ENCODE measurements at places on chromosomes 5 and 9.

DNA sequence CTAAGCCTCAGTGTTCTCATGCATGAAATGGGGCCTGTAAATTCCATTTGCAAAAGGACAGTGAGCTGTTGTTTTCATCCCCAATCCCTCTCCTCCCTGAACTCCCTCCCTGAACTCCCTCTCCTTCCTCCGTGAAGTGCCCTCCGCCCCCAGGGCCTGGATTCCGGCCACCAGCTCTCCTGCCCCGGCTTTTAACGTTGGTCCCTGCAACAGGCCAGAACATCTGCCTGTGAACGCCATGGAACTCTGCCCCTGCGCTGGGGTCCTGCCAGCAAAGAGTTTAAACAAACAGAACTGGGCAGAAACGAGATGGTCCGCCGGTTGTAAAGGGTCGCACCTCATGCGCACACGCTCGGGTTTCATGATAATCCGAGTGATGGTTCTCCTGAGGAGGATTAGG lies 62.4 kb downstream of the SMIM23 start:
- DNase-seq: no peak

- no peak for DNase-seq
Observed at GRCh38 chr5:137486707-137487106, 12.4 kb downstream of the SPOCK1 start.

GRCh38 chr5:169051351-169051750 lies 249.6 kb downstream of the SLIT3 start:
- DNase-seq: no peak

GRCh38 chr5:82620957-82621600 lies 342.9 kb upstream of the RPS23 start:
- no peak for DNase-seq

DNA sequence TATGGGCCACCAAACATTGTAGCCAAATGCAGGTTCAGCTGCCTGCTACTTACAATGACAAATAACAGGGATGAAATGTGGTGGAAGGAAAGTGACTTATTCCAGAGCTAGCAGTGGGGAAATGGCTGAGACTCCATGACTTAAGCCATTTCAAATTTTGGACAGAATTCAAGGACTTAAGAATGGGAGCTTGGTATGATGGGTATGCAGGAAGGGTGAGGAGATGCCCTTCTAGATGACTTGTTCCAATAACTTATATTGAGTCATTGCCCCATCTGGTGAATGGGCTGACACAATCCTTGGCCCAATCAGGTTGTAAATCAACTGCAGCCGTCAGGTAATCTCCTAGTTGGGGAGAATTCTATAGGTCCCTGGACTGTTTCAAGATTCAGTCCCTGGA lies 230.7 kb upstream of the SGCD start:
- DNase-seq: no peak

- no peak for DNase-seq
Observed at GRCh38 chr5:61784341-61784740, 452.3 kb downstream of the ZSWIM6 start.

- no peak for DNase-seq
Observed at GRCh38 chr5:123091298-123092222, 2.5 kb downstream of the PRDM6 start.

DNA sequence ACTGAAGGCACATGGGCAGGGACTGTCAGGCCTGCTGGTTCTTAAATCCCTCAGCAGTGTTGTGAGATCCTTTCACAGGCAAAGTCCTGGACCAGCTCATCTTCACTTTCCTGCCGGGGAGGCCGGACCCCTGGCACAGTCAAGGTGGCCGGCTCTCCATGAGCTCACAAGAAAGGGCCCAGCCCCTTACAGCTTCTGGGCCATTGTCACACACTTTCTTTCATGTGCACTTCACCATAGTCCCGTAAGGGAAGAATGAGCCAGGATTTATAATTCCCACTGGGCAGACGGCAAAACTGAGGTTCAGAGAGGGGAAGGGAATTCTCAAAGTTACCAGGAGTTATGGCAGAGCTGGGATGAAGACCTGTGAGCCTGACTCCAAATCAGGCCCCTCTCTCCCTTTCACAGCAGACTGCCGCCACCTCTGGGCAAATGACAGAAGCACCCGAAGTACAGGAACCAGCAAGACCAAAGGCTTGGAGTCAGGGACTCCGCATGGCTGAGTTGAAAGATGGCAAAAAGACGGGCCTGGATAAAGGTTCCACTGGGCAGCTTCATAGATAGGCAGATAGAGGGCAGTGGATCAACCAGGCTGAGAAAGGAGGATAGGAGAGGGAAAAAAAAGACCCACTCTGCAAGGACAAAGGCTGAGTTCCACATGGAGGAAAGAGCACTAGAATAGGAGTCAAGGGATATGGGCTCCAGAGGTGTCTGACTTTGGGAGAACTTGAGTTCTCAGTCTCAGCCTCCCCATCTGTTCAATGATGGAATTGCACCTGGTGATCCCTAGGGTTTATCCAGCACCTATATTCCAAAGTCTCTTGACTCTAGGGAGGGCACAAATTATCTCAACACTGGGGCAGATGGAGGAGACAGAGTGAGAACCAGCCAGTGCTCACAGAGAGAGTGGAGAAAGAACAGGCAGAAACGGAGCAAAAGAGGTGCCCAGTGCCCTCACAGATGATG lies 128.7 kb downstream of the PAX5 start:
- no peak for DNase-seq

DNA sequence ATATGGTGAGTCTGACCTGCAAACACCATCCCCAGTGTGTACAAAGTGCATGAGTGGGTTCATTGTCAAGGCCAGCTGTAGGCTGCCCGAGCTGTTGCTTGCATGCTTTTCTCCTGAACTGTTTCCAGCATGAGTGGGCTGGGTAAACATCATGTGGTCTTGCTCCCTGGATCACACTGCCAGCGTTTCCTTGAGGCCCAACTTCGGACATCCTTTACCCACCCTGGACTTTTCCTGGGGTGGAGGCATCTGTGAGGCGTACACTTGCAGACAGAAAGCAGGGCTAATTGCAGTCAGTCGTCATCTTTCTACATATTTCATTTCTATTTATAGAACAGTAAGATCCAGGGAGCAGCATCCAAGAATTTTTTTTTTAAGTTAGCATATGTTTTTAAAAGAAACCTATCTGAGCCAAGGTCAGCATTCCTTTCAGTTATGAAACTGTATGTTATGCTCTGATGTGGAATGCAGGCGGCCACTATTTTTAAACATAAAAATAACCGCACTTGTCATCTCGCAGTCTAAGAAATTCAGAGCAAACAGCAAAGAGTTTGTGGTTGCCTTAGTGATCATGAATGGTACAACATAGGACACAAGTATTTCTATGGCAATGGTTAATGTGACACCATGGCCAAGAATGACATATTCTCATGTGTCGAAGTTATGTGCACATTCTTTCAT lies 106.5 kb upstream of the DMRT1 start:
- no peak for DNase-seq

GRCh38 chr5:13516195-13516594 lies 428.3 kb downstream of the DNAH5 start:
- no peak for DNase-seq

- no peak for DNase-seq
Observed at GRCh38 chr9:33467526-33467925, 6.2 kb downstream of the NOL6 start.

DNA sequence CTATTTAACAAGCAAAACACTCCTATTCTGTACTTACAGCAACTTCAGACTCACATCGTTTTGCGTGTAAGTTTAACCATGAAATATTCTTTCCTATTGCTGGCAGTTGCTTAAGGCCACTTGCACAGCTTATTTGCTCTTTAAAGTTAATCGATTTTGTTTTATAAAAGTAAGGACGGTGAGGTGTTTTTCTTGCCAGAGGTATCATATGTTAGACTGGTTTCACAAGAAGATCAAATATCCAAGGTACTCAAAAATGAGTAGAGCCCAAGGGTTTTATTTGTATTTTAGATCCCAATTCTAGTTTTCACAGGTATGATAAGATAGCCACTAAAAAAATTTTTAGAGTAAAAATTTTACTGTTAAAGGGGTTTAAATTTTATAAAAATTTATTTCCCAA lies 16.2 kb downstream of the CLINT1 start:
- no peak for DNase-seq

GRCh38 chr9:101485924-101486692 lies 47.5 kb upstream of the RNF20 start:
- no peak for DNase-seq

DNA sequence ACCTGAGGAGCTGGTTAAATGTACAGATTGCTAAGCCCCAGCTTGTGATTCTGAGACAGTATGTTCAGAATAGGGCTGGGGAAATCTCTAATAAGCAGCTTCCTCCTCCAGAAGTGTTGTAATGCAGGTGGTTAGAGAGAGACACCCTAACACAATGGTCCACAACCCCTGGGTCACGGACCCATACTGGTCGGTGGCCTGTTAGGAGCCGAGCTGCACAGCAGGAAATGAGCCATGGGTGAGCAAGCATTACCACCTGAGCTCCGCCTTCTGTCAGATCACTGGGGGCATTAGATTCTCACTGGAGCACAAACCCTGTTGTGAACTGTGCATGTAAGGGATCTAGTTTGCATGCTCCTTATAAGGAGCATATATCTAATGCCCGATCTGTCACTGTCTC lies 61.8 kb downstream of the SLC36A1 start:
- DNase-seq: no peak

- no peak for DNase-seq
Observed at GRCh38 chr9:126503333-126504085, 110.2 kb upstream of the LMX1B start.

DNA sequence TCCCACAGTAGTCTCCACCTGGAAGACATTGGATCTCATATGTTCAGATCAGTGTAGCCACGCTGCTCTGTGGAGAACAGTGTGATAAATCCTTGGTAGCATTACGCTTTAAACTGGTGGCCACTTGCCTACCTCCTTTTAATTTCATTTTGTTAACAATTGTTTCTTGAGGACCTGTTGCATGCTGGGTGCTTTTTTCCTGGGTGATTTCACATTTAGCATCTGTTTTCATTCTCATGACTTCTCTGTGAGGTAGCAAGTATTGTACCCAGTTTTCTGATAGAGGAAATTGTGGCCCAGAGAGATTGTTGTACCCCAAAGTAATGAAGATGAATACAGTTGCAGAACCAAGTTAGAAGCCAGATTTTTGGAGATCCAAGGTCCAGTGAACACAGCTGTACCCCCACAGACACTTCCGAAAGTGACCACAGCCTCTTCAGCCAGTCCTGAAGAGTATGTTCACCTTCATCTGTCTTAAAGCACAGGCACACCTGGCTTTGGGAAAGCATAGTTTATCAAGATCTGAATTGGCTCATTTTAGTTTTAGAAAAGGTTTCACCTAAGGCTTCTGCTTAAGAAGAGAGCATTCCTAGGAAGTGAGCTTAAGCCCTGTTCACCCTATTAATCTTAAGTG lies 75.2 kb downstream of the F2RL2 start:
- no peak for DNase-seq

- no peak for DNase-seq
Observed at GRCh38 chr5:95726811-95727763, 4.0 kb upstream of the RHOBTB3 start.

DNA sequence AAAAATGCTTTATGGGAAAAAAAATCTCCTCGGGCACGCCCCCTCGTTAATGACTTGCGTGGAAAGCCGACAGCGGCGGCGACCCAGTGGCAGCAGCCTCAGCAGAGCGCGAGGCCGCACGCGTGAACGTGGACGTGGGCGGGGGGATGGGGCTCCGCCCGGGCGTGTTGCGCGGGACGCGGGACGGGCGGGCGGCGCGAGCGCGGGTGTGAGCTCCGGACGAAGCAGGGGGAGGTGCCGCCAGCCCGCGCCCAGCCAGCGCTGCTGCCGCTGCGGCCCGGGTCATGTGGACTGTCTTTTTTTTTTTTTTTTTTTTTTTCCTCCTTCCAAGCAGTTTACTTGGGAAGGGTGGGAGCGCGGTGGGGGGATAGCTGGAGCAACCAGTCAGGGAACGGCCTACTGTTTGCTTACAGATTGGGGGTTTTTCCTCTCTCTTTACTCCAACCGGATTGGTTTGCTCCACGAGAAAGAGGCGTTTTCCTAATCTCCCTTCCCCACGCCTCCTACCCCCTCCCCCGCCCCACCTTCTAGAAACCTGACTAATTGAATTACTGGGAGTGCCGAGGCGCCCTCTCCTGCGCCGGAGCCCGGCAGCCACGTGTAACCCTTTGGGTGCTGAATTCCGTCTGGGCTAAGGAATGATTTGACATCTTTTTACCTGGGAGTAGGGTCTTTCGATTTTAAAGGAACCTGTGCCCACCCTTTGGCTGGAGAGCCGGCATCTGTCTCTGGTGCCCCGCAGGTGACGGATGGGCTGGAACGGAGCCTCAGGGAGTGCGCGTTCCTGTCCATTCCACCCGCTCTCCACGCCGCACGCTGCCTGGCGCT lies 1.7 kb upstream of the EFNA5 start:
- DNase-seq: no peak

GRCh38 chr5:141783947-141784296 lies 94.3 kb downstream of the PCDH1 start:
- DNase-seq: no peak

DNA sequence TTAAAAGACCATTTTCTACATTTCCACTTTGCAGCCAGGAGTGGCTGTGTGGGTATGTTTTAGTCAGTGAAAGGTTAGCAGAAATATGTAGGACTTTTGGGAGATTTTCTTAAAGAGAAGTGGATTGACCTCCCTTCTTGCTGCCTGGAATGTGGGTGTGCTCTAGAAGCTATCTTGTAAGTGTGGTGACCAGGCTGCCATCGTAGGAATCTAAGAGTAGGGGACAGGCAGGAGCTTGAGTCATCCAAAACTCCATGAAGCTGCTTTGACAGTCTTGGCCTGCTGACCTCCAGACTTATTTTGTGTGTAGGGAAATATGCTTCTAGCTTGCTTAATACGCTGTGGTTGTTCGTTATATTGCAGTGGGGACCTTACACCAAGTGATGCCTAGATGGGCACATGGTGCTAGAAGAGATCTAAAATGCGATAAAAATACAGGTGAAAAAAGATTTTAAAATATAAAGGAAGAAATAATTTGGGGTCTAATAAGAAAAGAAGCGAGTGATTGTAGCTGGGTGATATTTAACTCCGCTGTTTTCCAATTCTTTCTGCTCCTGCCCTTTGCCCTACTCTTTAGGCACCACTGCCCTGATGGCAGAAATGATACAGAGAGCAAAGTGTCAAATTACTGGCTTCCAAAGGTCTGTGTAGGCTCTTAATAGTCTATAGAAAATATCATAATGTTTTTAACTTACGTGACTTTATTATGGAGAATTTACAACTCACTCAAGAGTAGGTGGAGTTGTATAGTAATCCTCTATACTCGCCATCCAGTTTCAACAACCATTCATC lies 298.2 kb upstream of the ZNF608 start:
- no peak for DNase-seq

DNA sequence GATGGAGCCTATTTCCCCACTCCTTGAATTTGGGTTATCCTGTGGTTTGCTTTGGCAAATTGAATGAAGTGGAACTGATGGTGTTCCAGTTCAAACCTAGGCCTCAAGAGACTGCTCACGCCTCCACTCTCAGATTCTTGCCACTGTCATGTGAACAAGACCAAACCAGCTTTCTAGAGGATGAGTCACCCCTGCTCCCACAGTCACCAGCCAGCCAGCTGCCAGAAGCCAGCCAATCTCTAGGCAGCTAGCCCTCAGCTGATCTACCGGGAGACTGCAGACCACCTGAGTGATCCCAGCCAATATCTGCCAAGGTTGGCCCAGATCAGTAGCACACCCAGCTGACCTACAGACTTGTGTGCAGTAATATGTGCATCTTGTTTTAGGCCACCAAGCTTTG lies 300.6 kb downstream of the TMEM38B start:
- DNase-seq: no peak

- DNase-seq: no peak
Observed at GRCh38 chr5:95939465-95939864, 22.2 kb downstream of the ELL2 start.

GRCh38 chr5:56984445-56984844 lies 32.5 kb upstream of the MIER3 start:
- DNase-seq: no peak

Data from activated T-helper 1 cell treated with Interleukin-2 at 50 U/mL for 16 hours (primary cell).